ENCODE measurements at places on chromosomes 5 and 9.

- no peak for DNase-seq
- H3K4me3 ChIP-seq, result no peak overlapping the region
- H3K27me3 ChIP-seq, result no peaks in the 10 kb centered on the region
- no peaks in the 10 kb centered on the region for H3K36me3 ChIP-seq
- no peaks in the 10 kb centered on the region for H3K4me1 ChIP-seq
Measured at GRCh38 chr5:33721491-33722200, 170.1 kb downstream of the ADAMTS12 start.

DNA sequence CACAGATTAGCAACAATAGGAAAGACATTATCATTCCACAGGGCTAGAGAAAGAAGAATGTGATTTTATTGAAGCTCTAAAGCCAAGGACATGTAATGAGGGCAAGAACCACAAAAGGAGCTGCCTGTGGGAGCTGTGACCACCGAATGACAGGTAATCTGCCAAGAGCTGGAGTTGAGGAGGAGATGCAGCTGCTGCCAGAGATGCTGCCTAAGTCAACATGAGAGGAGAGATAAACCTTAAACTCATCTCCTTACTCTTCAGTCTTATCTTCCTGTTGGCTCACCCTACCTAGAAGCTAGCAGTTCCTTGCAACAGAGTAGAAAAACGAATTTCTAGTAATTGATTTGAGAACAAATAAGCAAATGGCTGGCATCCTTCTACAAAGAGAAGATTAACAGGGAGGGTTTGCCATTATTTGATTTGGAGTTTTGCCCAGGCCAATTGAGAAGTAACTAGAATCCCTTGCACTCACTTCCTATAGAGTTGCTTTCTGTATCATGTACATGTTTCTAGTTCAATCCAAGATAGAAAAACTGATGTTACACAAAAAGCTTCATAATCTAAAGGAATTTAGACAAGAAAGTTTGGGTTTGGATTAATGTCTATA lies 539.2 kb downstream of the TLE1 start:
- no peak overlapping the region for H3K27ac ChIP-seq
- no peaks in the 10 kb centered on the region for H3K4me1 ChIP-seq
- H3K27me3 ChIP-seq, result no peaks in the 10 kb centered on the region
- peaks cover 1% of the 10 kb centered on the region for H3K36me3 ChIP-seq

- H3K36me3 ChIP-seq, result no peaks in the 10 kb centered on the region
- no peak overlapping the region for H3K4me3 ChIP-seq
- no peaks in the 10 kb centered on the region for H3K27me3 ChIP-seq
Measured at GRCh38 chr5:27708534-27708933, 670.1 kb upstream of the CDH9 start.

GRCh38 chr5:17445185-17445584 lies 52.8 kb upstream of the TAF11L2 start:
- no peak overlapping the region for H3K4me3 ChIP-seq
- no peak overlapping the region for H3K27ac ChIP-seq
- no peak for DNase-seq
- no peaks in the 10 kb centered on the region for H3K4me1 ChIP-seq

GRCh38 chr9:119026120-119026519 lies 343.1 kb downstream of the BRINP1 start:
- H3K27me3 ChIP-seq, result no peaks in the 10 kb centered on the region
- H3K4me3 ChIP-seq, result no peak overlapping the region

DNA sequence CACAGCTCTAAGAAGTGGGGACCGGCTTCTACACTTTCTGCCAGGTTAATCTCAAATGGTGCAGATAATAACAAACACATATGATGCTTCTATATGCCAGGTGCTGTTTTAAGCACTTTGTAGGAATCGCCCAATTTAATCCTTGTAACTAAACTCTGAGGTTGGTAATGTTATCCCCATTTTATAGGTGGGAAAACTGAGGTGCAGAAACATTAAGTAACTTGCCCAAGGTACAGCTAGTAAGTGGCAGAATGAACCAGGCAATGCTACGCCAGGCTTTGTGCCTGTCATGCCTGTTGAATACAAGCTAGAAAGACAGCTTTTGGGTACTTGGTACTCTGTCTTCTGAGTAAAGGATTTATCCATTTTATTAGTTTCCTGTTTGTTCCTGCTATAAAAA lies 19.7 kb downstream of the IQGAP2 start:
- no peaks in the 10 kb centered on the region for H3K36me3 ChIP-seq
- DNase-seq, result no peak
- H3K27me3 ChIP-seq, result no peaks in the 10 kb centered on the region
- peaks cover 29% of the 10 kb centered on the region for H3K4me1 ChIP-seq

GRCh38 chr5:173970878-173971650 lies 17.9 kb upstream of the C5orf47 start:
- DNase-seq, result no peak
- H3K27ac ChIP-seq, result no peak overlapping the region
- H3K4me3 ChIP-seq, result no peak overlapping the region
- 0 out of 3 replicates have a peak, but pooled peaks cover under 1% of the 10 kb centered on the region for H3K36me3 ChIP-seq

DNA sequence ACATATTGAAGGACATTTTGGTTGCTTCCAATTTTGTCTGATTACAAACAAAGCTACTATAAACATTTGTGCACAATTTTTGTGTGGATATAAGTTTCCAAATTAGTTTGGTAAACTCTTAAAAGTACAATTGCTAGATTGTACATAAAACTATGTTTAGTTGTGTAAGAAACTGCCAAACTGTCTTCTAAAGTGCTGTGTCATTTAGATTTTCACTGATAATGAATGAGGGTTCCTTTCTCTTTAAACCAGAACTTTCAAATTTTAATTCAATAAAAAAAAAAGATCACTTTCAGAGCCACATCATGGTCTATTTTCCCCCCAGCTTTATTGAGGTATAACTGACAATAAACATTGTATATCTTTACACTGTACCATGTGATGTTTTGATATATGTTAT lies 74.0 kb upstream of the TRPC7 start:
- H3K27ac ChIP-seq, result no peak overlapping the region
- H3K4me1 ChIP-seq, result no peaks in the 10 kb centered on the region
- no peak overlapping the region for H3K4me3 ChIP-seq
- peaks cover 9% of the 10 kb centered on the region for H3K36me3 ChIP-seq
- no peak for DNase-seq

GRCh38 chr5:171407234-171407633 lies 12.2 kb upstream of the FGF18 start:
- no peak for DNase-seq
- H3K27me3 ChIP-seq, result no peaks in the 10 kb centered on the region
- no peak overlapping the region for H3K27ac ChIP-seq
- no peak overlapping the region for H3K4me3 ChIP-seq

GRCh38 chr5:111119856-111120255 lies 27.7 kb downstream of the WDR36 start:
- no peak for DNase-seq
- H3K36me3 ChIP-seq, result peaks cover 37% of the 10 kb centered on the region
- no peak overlapping the region for H3K4me3 ChIP-seq
- no peak overlapping the region for H3K27ac ChIP-seq
- no peaks in the 10 kb centered on the region for H3K27me3 ChIP-seq
